ENCODE measurements at places on chromosomes 11 and 22.

- no peak overlapping the region for H3K4me3 ChIP-seq
- no peaks in the 10 kb centered on the region for H3K27me3 ChIP-seq
- H3K36me3 ChIP-seq, result no peaks in the 10 kb centered on the region
- peak; percentile 56 for DNase-seq
- H3K27ac ChIP-seq, result peak overlapping the region; percentile 88
- peaks cover 33% of the 10 kb centered on the region for H3K4me1 ChIP-seq
Measured at GRCh38 chr22:45441138-45441537, 27.6 kb downstream of the RIBC2 start.

GRCh38 chr11:58924230-58924629 is 15.1 kb upstream of the GLYATL1 start:
- H3K36me3 ChIP-seq, result no peaks in the 10 kb centered on the region
- peaks cover 16% of the 10 kb centered on the region for H3K4me1 ChIP-seq
- H3K27ac ChIP-seq, result no peak overlapping the region

GRCh38 chr11:129947474-129947873 is 52.1 kb upstream of the NFRKB start:
- H3K27me3 ChIP-seq, result no peaks in the 10 kb centered on the region
- peaks cover 28% of the 10 kb centered on the region for H3K4me1 ChIP-seq
- H3K36me3 ChIP-seq, result peaks cover 19% of the 10 kb centered on the region
- DNase-seq, result no peak
- H3K4me3 ChIP-seq, result no peak overlapping the region

GRCh38 chr11:111416231-111416960 is 37.3 kb upstream of the POU2AF1 start:
- no peak overlapping the region for H3K4me3 ChIP-seq
- no peaks in the 10 kb centered on the region for H3K4me1 ChIP-seq
- no peak overlapping the region for H3K27ac ChIP-seq
- H3K36me3 ChIP-seq, result no peaks in the 10 kb centered on the region
- DNase-seq, result no peak
- peaks cover 27% of the 10 kb centered on the region for H3K27me3 ChIP-seq

- peaks cover 6% of the 10 kb centered on the region for H3K27me3 ChIP-seq
- no peak overlapping the region for H3K4me3 ChIP-seq
- no peak overlapping the region for H3K27ac ChIP-seq
- H3K36me3 ChIP-seq, result no peaks in the 10 kb centered on the region
- DNase-seq, result no peak
Measured at GRCh38 chr11:11167806-11168205, 185.2 kb downstream of the CSNK2A3 start.

GRCh38 chr11:133243832-133244231 is 288.5 kb downstream of the OPCML start:
- no peak for DNase-seq
- no peak overlapping the region for H3K27ac ChIP-seq
- peaks cover 64% of the 10 kb centered on the region for H3K27me3 ChIP-seq
- H3K4me3 ChIP-seq, result no peak overlapping the region
- H3K36me3 ChIP-seq, result no peaks in the 10 kb centered on the region

- DNase-seq, result no peak
- no peaks in the 10 kb centered on the region for H3K36me3 ChIP-seq
- H3K27me3 ChIP-seq, result no peaks in the 10 kb centered on the region
- H3K4me1 ChIP-seq, result peaks cover 34% of the 10 kb centered on the region
Measured at GRCh38 chr22:42648368-42649245, 585 bp downstream of the CYB5R3 start.

DNA sequence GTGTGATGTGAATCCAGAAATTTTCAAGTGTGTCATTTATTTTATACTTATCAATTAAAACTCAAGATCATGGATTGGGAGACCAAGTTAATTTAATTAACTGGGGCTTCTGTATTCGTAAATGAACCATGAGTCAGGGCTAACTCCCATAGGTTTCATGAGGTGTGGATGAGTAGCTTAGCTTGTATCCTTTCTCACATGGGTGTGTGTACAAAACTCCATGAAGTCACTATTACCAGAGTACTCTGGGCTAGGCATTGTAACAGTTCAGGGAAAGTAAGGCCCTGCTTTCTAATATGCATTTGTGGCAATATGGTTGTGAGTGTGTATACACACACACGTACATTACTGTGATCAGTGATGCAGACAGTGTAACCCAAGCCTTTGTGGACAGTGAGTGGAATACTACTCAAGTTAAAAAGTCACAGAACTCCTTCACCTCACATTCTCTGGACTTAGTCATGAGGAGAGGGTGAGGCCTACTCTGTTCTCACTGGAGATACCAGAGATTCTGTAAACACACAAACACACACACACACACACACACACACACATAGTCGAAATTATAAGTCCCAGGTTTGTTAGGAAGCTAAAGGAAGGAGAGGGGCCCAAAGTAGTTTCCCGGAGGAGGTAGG is 3.5 kb downstream of the CNTF start:
- peaks cover 2% of the 10 kb centered on the region for H3K4me1 ChIP-seq
- peaks cover 15% of the 10 kb centered on the region for H3K36me3 ChIP-seq
- no peak overlapping the region for H3K4me3 ChIP-seq

DNA sequence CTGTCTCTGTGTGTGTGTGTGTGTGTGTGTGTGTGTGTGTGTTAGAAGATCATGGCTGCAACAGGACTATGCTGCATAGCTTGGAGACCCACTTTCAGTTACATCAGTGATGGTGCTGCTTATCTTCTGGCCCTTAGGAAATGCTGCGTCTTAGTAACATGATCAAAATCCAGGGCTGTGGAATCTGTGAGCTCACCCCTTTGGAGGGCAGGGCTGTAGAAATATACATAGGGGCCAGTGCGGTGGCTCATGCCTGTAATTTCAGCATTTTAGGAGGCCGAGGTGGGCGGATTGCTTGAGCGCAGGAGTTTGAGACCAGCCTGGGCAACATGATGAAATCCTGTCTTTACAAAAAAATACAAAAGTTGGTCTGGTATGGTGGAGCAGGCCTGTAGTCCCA is 151.5 kb upstream of the RASSF10 start:
- H3K27ac ChIP-seq, result no peak overlapping the region
- no peak for DNase-seq
- H3K36me3 ChIP-seq, result peaks cover 3% of the 10 kb centered on the region
- H3K27me3 ChIP-seq, result no peaks in the 10 kb centered on the region
- H3K4me1 ChIP-seq, result peaks cover 29% of the 10 kb centered on the region
- H3K4me3 ChIP-seq, result no peak overlapping the region

- H3K4me1 ChIP-seq, result no peaks in the 10 kb centered on the region
- peaks cover 3% of the 10 kb centered on the region for H3K36me3 ChIP-seq
- H3K27ac ChIP-seq, result no peak overlapping the region
- DNase-seq, result no peak
- H3K27me3 ChIP-seq, result no peaks in the 10 kb centered on the region
Measured at GRCh38 chr22:33562501-33562900, 357.8 kb downstream of the LARGE1 start.

DNA sequence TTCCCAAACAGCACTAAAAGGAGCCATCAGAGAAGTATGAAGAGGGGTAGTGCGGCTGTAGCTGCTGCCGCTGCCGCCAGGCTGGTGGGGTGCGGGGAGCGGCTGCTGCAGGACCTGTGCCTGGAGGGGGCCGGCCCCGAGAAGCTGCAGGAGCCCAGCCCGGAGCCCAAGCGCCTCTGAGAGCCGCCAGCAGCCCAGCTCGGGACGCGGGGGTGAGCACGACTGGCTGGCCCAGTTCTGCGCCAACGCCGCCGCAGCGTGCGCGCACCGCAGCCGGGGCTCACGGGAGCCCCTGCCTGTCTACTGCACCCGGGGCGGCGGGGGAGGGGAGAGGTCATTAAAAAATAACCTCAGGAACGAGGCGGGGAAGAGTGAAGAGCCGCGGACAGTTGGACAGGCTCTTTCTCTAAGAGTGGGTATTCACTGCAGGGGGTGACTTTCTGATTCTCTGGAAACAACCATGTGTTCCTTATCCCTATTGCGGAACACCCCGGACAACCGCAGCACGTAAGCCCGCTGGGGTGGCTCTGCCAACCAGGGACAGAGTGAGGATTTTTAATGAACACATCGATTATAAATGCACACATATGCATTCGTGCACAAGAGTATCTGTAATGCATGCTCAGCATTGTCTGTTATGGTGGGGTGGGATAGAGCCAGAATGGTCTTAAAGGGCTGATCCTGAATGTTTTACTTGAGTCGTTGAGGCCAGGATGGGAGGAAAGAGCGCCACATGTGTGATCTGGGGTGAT is 453 bp downstream of the GAS2 start:
- peak overlapping the region; percentile 85 for H3K4me3 ChIP-seq
- peaks cover 12% of the 10 kb centered on the region for H3K27me3 ChIP-seq
- H3K27ac ChIP-seq, result peak overlapping the region; percentile 72
- peaks cover 31% of the 10 kb centered on the region for H3K4me1 ChIP-seq
- peak; percentile 71 for DNase-seq

GRCh38 chr22:17381192-17381913 is 12.1 kb downstream of the CECR2 start:
- peaks cover 6% of the 10 kb centered on the region for H3K36me3 ChIP-seq
- DNase-seq, result no peak
- H3K4me1 ChIP-seq, result peaks cover 34% of the 10 kb centered on the region
- H3K27me3 ChIP-seq, result no peaks in the 10 kb centered on the region
- peak overlapping the region; percentile 95 for H3K27ac ChIP-seq

- H3K27ac ChIP-seq, result no peak overlapping the region
- no peaks in the 10 kb centered on the region for H3K27me3 ChIP-seq
- no peak for DNase-seq
- H3K4me3 ChIP-seq, result no peak overlapping the region
Measured at GRCh38 chr11:118892964-118893363, 9.3 kb downstream of the CXCR5 start.

GRCh38 chr11:48122656-48123055 is 94.0 kb upstream of the OR4B1 start:
- no peak overlapping the region for H3K27ac ChIP-seq
- H3K36me3 ChIP-seq, result peaks cover 31% of the 10 kb centered on the region
- H3K27me3 ChIP-seq, result no peaks in the 10 kb centered on the region
- H3K4me1 ChIP-seq, result peaks cover 4% of the 10 kb centered on the region

DNA sequence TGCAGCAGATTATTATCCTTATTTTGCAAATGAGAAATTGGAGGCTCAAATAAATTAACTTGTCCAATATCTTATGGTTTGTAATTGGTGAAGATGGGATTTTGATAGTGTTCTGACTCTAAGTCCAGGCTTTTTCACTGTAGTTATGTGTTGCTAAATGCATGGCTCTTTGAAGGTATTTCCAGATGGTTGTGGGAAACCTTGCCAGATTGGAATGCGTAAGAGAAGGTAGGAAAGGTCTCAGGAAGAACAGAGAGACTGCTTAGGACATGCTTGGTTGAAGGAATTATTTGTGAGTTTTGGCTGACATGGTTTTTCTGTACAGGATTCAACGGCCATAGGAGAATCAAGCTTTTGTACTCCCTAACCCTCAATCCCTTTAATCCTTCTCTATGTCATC is 108.6 kb downstream of the STIM1 start:
- H3K36me3 ChIP-seq, result peaks cover 10% of the 10 kb centered on the region
- H3K4me3 ChIP-seq, result no peak overlapping the region
- peaks cover 10% of the 10 kb centered on the region for H3K4me1 ChIP-seq
- no peak overlapping the region for H3K27ac ChIP-seq
- DNase-seq, result no peak
- no peaks in the 10 kb centered on the region for H3K27me3 ChIP-seq

GRCh38 chr11:103257360-103257759 is 148.1 kb downstream of the DYNC2H1 start:
- H3K4me3 ChIP-seq, result no peak overlapping the region
- H3K27ac ChIP-seq, result no peak overlapping the region
- peaks cover 14% of the 10 kb centered on the region for H3K36me3 ChIP-seq
- DNase-seq, result no peak
- H3K27me3 ChIP-seq, result no peaks in the 10 kb centered on the region

DNA sequence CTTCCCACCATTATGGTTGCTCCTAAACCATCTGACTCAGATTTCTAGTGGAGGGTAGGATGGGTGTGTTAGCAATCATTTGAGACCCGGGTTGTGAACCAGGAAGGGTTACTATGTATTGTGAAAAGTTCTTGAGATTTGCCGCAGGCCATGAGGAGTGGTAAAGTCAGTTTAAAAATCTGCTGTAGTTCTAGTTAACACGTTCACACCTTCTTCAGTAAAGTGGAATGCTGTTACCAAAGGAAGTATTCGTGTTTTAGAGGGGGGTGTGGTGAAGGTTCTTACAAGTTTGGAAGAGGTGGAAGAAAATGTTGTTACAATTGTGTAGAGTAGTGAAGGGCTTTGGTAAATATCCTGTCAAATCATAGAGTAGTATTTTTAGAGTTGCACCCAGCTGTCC is 2.6 kb downstream of the MTMR3 start:
- no peak overlapping the region for H3K27ac ChIP-seq
- H3K27me3 ChIP-seq, result no peaks in the 10 kb centered on the region
- DNase-seq, result no peak
- H3K36me3 ChIP-seq, result no peaks in the 10 kb centered on the region
- peaks cover 12% of the 10 kb centered on the region for H3K4me1 ChIP-seq
- no peak overlapping the region for H3K4me3 ChIP-seq

DNA sequence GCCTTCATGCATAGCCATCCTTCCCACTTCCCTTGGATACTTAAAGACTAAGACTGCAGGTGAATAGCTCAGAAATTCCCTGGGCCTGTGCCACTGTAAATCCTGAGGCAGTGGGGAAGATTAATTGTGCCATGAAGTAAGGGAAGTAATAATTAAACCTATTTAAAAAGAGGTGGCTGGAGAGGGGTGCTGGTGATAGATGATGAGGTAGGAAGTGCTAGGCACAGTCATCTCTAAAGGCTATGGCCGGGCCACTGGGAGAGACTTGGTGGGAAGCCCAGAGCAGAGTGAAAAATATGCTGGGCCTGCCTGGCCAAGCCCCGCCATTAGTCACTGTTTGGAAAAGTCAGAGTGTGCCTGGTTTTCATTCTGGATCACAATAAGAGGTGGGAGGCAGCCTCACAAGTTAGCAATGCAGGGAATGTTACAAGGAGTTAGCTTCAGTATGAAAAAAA is 197.2 kb upstream of the PITPNB start:
- H3K4me1 ChIP-seq, result peaks cover 62% of the 10 kb centered on the region
- H3K27me3 ChIP-seq, result no peaks in the 10 kb centered on the region
- H3K27ac ChIP-seq, result peak overlapping the region; percentile 98
- no peaks in the 10 kb centered on the region for H3K36me3 ChIP-seq
- DNase-seq, result peak; percentile 60

- no peaks in the 10 kb centered on the region for H3K4me1 ChIP-seq
- no peaks in the 10 kb centered on the region for H3K36me3 ChIP-seq
- DNase-seq, result no peak
- peaks cover 2% of the 10 kb centered on the region for H3K27me3 ChIP-seq
- H3K4me3 ChIP-seq, result no peak overlapping the region
Measured at GRCh38 chr11:100296051-100296679, 390.9 kb upstream of the ARHGAP42 start.

GRCh38 chr22:20563466-20563906 is 56.1 kb downstream of the MED15 start:
- no peaks in the 10 kb centered on the region for H3K27me3 ChIP-seq
- no peak overlapping the region for H3K4me3 ChIP-seq
- H3K27ac ChIP-seq, result no peak overlapping the region
- peaks cover 26% of the 10 kb centered on the region for H3K4me1 ChIP-seq

GRCh38 chr11:14132312-14132711 is 169.8 kb downstream of the SPON1 start:
- H3K4me1 ChIP-seq, result peaks cover 3% of the 10 kb centered on the region
- H3K27me3 ChIP-seq, result peaks cover 6% of the 10 kb centered on the region
- peaks cover 5% of the 10 kb centered on the region for H3K36me3 ChIP-seq

- no peaks in the 10 kb centered on the region for H3K27me3 ChIP-seq
- peaks cover 6% of the 10 kb centered on the region for H3K4me1 ChIP-seq
- DNase-seq, result no peak
- H3K4me3 ChIP-seq, result no peak overlapping the region
- no peaks in the 10 kb centered on the region for H3K36me3 ChIP-seq
- H3K27ac ChIP-seq, result no peak overlapping the region
Measured at GRCh38 chr11:103486604-103487003, 377.4 kb downstream of the DYNC2H1 start.

Data from mesothelial cell of epicardium (in vitro differentiated cells).